ENCODE measurements at places on chromosomes 1 and 21. TPM values are rescaled to one million over a fixed set of nuclear protein-coding genes. Genes with fewer than 3 reads are reported as not detected.

Gene TPM3
- 256 TPM for total RNA-seq

DNA sequence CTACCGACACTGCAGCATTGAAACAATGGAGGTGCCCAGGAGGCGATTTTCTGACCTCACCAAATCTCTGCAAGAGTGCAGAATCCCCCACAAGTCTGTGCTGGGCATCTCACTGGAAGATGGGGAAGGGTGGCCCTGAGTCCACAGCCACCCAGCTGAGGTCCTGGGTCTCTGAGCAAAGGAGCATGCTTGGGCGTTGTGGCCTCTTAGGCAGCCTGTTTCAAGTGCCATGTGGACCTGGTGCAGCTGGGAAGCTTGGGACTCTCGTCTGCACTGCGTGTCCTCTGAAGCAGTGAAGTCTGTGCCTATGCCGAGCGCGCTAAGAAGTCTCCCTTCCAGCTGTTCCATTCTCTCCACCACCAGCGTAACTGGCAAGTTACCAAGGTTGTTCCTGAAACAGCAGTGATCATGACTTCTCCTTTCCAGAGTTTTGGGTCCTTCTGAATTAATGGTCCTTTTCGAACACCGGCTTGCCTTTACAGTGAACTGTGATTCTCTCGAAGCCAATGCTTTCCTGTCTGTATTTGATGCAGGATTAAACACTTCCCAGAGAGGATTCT lies 5.0 kb upstream of the PLA2G2C start:
- DNase-seq, result no peak

Gene FMO2
- total RNA-seq, result 0.24 TPM

Gene TACSTD2
- total RNA-seq, result 0.33 TPM

- DNase-seq, result no peak
These were observed at the start of gene GOLT1A for GRCh38 chr1:204213668-204214662. TSS of gene GOLT1A (minus strand) at chr1:204213988. CDS start at chr1:204213906, 82 bp downstream.

- DNase-seq, result no peak
These were observed 344.6 kb upstream of the AJAP1 start for GRCh38 chr1:4309676-4310320.

DNA sequence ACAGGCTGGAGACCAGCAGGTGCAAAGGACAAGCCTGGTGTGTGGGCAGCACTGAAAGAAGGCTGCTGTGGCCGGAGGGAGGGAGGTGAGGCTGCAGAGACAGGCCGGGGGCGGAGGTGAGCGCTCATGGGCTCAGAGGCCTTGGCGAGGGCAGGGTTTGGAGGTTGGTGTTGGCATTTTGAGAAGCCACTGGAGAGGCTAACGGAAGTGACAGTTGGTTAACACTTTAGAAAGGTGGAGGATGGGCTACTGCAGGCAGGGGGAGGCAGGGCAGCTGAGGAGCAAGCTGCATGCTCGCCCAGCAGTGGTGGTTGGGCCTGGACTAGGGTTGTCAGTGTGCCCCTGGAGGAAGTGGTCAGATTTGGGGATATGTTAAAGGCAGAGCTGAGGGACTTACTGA lies 37.5 kb downstream of the QSOX1 start:
- no peak for DNase-seq

DNA sequence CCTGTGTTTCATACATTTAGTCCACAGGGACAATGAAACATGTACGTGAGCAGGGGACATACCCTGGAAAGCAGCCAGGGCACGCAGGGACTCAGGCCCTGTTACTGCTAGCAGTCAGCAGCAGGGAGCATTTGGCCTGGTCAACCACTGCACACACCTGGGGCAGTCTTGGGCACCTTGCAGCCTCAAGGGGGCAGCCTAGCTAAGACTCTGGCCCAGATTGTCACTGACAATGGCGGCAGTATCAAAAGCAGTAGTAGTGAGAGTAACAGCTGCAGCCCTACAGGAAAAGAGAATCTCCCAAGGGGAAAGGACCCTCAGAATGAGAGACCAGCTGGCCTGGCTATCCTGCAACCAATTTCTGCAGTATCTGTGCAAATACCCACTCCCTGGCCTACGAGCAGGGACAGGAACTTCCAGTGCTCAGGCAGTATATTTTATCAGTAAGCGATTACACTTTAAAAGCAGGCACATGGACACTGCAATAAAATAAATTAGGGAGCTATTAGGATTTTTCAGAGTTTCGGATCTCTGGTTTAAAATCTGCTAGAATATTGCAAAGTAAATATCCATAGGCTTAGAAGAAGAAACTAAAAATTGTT lies 475.6 kb downstream of the LTN1 start:
- no peak for DNase-seq

GRCh38 chr1:178470411-178470960 lies 26.3 kb downstream of the CLEC20A start:
- DNase-seq, result no peak

All from chondrocyte (in vitro differentiated cells).